ENCODE measurements at places on chromosomes 11 and 22. TPM values are rescaled to one million over a fixed set of nuclear protein-coding genes. Genes with fewer than 3 reads are reported as not detected.

- H3K27ac ChIP-seq = no peak overlapping the region
- DNase-seq = no peak
Observed at GRCh38 chr22:47188261-47189055, 426.0 kb downstream of the TBC1D22A start.

The CEP126 gene
- total RNA-seq = 2.1 TPM

The PSMD13 gene
- 136 TPM for total RNA-seq

DNA sequence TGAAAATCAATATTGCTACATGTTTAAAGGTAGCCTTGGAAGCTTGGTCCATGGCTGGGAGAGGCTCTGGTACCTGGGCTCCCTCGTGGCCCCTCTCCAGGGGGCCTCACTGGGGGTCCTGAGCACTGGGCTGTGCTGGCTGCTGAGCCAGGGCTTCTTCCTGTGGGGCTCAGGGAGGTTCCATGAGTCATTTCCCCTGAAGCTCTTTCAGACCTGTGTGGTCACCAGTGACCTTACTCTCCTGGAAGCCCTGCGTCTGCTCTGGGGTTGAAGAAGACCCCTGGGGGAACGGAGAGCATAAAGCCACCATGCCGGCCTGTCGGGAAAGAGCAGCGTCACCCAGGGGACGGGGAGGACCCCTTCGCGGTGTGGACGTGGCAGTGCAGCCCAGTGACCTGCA lies 389.0 kb downstream of the TBC1D22A start:
- H3K27me3 ChIP-seq = no peaks in the 10 kb centered on the region
- no peak overlapping the region for H3K27ac ChIP-seq
- H3K4me1 ChIP-seq = peaks cover 3% of the 10 kb centered on the region
- H3K36me3 ChIP-seq = no peaks in the 10 kb centered on the region

GRCh38 chr11:59728154-59728553 lies 14.5 kb upstream of the OR10V1 start:
- H3K27me3 ChIP-seq = peaks cover 3% of the 10 kb centered on the region
- no peaks in the 10 kb centered on the region for H3K36me3 ChIP-seq

- no peak overlapping the region for H3K27ac ChIP-seq
- peaks cover 33% of the 10 kb centered on the region for H3K27me3 ChIP-seq
- H3K36me3 ChIP-seq = no peaks in the 10 kb centered on the region
- peaks cover 37% of the 10 kb centered on the region for H3K4me1 ChIP-seq
- peak overlapping the region; percentile 47 for H3K4me3 ChIP-seq
Observed at GRCh38 chr11:45658292-45658991, 7.0 kb downstream of the CHST1 start.

The RAG1 gene
- 0.91 TPM for total RNA-seq

Measured in neural crest cell (in vitro differentiated cells).